Inflammatory macrophage treated with lipopolysaccharide for 4 hours (primary cell): ENCODE measurements at places on chromosomes 1 and 21.

DNA sequence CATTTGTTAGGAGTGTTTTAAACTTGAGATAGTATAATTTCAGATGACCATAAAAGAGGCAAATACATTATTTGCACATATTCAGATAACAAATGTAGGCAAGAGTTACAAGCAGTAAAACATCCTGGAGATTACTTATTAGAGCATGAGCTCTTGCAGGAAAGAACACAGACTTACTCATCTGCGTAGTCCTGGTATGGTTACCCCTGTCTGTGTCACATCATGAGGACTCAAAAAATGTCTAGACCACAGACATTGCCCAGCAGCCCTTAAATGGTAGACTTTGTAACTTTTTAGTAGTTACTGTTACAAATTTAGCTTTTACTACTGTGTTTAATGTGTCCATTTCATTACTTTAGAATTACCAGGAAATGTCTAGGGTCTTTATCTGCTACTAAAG, 12.8 kb downstream of the CACHD1 start:
- DNase-seq: no peak

DNA sequence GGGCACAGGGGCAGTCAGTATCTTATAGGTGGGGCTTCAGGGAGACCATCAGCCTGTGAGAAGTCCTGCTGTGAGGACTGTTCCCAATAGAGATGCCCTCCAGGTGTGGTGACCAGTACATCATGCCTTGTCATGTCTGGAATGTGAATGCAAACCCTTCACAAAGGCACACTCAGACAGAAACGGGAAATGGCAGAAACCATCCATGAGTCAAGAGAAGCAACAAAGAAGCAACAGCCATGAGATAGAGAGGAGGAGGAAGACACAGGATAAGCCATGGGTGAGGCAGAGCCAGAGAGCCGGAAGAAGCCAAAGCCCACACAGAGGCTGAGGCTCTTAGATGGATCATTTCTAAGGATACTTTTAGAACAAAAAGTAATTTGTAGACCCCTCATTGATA, 20.1 kb upstream of the ZP4 start:
- no peak for DNase-seq

DNA sequence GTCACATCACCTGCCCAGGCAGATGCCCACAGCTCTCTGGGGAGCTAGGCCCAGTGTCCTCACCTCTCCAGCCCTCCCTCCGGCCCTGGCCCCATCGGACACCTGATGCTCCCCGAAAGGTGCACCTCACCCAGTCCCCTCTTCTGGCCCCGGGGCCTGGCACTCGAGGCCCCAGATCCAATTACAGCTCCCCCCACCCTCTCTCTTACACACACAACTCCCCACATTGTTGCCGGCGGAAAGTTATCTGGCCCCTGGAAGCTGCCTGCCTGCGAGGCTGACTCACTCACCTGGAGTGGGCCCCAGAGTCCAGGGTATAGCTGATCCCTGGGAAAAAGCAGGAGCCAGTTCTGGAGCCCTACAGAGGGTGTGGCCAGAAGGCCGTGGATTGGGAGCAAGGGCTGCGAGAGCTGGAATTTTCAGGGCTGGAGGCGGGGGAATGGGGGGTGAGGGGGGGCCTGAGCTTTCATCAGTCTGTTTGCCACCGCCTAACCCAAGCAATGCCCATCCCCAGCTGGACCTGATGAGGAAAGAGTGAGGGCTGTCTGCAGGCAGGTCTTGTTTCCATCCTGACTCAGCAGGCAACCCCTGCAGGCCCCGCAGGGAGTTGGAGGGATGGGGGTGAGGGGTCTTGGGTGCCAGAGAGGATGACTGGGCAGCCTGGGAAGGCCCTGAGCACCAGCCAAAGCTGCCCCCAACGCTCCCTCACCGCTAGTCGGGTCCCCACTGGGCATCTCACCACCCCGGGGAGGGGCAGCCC, 948 bp downstream of the FBXO2 start:
- no peak for DNase-seq

GRCh38 chr1:109199710-109200109, 14.0 kb upstream of the SARS1 start:
- no peak for DNase-seq

- DNase-seq: no peak
Measured at GRCh38 chr1:67752306-67752705, 67.3 kb downstream of the GADD45A start.

DNA sequence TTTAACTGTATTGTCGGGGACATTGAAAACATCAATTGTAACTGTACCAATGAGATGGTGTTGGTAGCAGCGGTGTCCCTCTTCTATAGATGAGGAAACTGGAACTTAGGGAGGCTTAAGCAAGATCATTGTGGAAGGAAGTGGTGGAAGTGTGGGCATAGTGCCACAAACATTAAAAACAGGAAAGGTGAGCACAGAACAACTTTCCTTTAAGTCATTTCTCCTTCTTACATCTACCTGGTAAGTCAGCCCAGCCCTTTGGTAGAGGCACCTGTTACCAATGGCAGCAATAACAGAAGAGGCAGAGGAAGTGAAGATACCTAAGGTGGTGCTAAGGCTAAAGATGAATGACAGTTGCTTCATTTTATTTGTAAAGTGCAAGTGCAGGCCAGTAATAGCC, 12.0 kb upstream of the CTSS start:
- DNase-seq: peak; percentile 42

- no peak for DNase-seq
Measured at GRCh38 chr1:117783606-117784396, 145.6 kb downstream of the GDAP2 start.

- peak; percentile 10 for DNase-seq
Measured at GRCh38 chr1:26862781-26863684, at the start of gene SFN. Gene SFN, plus strand, starts transcription at chr1:26863149. Its CDS starts 64 bp downstream, at chr1:26863213.

- no peak for DNase-seq
Measured at GRCh38 chr1:23466423-23466989, 17.5 kb downstream of the ASAP3 start.

DNA sequence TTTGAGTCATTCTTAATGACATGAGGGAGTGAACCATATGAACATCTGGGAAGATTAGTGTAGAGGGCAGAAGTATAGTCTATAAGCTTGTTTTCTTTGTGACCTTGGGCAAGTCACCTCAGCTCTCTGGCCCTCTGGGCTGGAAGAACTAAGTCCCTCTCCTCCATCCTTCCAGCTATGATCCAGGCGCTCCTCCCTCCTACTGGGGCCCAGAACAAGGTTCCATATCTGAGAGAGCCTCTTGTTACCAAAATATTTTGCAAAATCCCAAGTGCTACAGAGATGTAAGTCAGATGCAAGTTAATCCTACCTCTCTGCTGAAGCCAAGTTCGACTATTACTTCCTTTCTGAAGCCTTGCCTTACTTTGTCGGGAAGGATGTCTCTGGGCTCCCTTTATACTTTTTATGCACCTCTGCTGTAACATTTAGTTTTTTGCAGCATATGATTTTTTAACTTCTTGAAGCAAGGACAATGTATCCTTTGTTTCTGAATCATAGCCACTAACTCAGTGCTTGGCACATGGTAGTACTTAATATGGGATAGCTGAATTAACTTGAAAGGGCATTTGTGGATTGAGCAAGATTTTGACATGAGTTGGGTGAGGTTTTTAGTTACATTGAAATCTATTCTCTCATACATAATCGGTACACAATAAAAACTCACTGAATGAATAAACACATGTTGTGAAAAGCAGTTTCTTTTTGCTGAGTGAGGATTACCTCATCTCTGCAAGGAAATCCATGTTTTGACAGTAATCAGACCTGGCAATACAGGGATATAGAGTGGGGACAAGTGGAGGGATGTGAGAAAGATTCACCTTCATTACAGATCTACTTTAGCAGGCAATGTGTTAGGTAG, 54.7 kb upstream of the BEND5 start:
- DNase-seq: no peak

DNA sequence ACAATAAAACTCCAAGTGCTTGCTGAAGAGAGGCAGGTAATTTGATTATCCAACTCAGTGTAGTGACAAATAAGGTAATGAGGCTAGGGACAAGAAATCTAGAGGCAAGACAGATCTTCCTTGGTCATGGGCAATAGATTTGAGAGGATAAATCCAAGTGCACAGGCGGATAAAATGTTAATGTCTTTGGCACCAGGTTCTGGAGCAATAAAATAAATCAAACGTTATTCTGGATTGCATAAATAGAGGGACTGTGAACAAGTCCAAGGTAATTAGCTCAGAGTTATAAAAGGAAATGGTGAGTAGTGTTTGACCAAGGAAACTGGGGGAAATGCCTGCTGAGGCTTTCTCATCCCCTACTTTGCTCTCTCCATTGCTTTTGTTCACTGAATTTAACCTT, 329.3 kb upstream of the PROX1 start:
- DNase-seq: no peak

DNA sequence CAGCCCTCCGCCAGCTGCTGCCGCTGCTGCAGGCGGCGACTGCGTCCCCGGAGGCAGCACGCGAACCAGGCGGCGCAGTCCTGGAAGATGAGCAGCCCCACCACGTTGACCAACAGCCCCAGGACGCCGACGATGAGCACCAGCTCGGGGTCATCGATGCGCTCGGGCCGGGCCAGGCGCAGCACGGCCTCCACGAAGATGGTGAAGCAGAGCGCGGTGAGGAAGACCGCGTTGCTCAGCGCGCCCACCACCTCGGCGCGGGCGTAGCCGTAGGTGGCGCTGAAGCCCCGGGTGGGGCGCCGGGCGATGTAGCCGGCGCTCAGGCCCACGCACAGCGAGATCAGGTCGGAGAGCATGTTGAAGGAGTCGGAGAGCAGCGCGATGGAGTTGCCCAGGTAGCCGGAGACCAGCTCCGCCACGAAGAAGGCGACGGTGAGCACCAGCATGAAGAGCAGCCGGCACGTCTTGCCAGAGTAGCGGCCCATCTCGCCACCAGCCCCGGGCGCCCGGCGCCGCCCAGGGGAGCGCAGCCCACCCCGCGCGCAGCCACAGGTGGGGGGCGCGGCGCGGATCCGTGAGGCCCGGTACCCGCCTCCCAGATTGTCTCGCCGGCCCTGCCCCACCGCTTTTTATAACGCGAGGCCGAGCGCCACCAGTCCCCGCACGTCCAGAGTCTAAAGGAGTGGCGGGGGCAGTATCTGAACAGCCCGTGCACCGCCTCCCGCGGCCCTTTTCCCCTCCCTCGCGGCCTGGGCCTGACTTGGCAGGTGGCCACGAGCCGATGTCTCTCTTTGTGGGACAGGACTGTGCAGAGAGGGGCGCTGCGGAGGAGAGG, at the start of gene SLC30A10:
Gene SLC30A10, minus strand, starts transcription at position 602 of the 835 bp plus-strand sequence. Its CDS starts 117 bp downstream, at position 485.
- no peak for DNase-seq

GRCh38 chr1:183178545-183178944, 7.5 kb upstream of the LAMC2 start:
- DNase-seq: no peak

- DNase-seq: no peak
Measured at GRCh38 chr1:244092293-244092963, 41.3 kb downstream of the ZBTB18 start.

DNA sequence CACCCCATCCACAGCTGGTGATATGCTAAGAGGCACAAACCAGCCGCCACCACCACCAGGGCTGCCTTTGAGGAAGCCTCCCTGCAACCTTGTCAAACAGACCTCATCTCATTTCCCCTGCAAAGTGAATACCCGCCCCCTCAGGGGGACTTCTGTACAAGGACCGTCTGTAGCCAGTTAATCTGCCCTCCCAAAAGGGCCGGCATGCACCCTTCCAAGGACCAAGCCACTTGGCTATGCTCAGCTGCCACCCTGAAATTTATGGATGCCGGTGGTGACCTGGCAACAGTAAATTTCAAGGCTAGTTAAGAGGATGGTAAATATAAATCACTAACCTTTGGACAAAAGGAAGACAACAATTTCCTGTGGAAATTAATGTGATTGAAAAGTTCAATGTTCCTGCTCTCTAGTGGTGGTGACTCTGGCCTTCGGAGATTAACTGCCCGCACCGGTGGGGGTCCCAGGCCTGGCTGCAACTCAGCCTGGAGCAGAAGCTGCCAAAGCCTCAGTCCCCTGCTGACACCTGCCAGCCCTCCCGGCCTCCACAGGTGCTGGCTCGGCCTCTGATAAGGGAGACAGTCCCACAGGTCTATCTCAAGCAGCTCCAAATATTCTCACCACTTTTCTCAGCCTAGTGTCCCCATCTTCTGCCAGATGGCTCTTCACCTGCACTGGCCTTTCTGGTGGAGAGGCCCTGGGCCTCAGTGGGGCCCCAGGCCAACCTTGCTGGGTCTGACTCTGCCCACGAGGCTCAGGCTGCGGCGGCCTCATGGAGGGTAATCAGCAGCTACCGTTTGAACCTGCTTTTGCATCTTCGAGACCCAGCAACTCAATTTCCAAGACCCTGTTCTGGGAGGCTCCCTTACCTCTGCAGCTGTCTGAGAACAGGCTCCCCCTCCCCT, 12.2 kb downstream of the TMEM53 start:
- no peak for DNase-seq

GRCh38 chr1:165463978-165464377, 19.1 kb upstream of the RXRG start:
- DNase-seq: no peak
